ENCODE measurements at places on chromosomes 5 and 9.

- DNase-seq: no peak
These were observed 12.0 kb upstream of the HTR4 start for GRCh38 chr5:148666353-148666752.

DNA sequence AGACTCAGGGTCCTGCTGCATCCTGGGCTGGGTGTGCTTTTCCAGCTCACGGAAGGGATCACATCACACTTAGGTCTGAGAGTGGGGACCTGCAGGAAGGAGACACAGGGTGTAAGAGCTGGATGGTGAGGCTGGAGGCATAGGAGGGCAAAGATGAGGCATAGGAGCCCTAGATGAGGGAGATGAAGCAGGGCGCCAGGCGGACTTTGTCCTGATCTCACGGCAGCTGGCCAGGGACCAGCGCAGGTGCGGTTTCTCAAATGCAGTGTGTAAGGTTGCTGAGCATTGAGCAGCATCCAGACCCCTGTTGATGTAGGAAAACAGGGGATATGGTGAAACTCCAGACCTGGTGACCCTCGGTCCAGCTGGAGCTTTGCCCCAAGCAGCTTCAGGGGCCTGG lies 156.5 kb downstream of the PSAT1 start:
- DNase-seq: no peak

DNA sequence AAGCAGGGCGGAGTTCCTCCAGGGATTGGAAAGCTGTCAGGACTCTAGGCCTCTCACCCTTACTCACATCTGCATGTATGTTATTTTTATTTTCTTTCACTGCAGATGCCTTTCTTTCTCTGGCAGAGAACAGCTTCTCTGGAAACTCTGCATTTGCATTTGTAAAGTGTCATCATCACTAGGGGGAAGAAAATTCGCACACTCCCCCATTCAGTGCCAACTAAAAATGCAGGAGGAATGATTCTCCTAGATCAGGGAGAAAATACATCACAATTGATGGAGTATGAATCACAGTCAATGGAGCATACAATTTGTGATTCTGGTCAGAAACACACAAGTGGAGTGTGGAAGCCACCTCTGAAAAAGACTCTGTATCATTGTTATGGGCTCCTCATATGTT lies 351.4 kb upstream of the FTMT start:
- DNase-seq: no peak

GRCh38 chr5:43168175-43168574 lies 23.9 kb upstream of the NIM1K start:
- DNase-seq: no peak

DNA sequence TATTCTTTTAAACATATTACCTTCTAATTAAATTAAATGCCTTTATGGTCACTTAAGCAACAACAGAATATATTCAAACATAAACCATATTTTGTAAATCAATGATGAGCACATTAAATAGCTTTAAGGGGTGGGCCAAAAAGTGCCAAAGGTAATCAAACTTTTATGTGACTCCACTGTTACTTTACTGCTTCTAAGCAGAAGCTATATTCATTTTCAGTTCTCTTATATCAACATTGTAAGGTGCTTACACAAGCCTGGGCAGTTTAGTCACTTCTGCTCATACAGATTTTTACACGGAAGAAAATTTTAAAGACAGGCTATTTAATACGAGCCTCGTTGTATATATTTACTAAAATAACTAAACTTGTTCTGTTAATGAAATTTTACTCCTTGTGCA lies 29.9 kb downstream of the RFX3 start:
- no peak for DNase-seq

DNA sequence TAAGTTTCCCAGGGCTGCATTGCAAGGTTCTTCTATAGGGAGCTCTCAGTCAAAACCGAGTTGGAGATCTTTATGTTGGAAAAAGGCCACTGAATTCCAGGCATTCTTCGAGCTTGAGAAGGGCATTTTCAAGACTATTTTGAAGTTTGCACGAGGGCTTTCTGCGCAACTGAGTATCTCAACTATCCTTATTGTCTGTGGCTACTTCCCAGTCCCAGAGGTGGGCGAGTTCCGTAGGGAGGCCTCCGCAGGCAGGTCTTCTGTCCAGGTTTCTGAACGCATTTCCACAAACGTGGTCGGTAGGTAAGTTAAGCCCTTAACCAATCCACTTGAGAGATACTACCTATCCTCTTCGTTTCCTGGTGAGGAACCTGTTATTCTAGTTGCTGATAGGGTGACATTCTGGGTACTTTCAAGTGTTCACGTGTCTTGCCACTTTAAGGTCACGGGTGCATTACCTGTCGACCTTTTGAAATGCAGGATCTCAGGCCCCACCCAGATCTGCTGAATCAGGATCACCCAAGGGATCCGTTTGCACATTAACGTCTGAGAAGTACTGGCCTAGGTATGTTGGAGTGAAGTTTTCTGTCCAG lies 51.4 kb upstream of the TJP2 start:
- no peak for DNase-seq

GRCh38 chr5:168324859-168325630 lies 33.6 kb downstream of the WWC1 start:
- peak; percentile 21 for DNase-seq

GRCh38 chr9:89052470-89053097 lies 61.3 kb downstream of the S1PR3 start:
- no peak for DNase-seq

DNA sequence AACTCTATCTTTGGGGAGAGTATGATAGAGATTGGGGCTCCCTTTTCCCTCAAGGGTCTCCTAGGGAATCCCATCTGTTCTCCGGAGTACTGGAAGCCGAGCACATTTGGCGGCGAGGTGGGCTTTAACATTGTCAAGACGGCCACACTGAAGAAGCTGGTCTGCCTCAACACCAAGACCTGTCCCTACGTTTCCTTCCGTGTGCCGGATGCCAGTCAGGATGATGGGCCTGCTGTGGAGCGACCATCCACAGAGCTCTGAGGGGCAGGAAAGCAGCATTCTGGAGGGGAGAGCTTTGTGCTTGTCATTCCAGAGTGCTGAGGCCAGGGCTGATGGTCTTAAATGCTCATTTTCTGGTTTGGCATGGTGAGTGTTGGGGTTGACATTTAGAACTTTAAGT lies 21.5 kb downstream of the PTGS1 start:
- no peak for DNase-seq

DNA sequence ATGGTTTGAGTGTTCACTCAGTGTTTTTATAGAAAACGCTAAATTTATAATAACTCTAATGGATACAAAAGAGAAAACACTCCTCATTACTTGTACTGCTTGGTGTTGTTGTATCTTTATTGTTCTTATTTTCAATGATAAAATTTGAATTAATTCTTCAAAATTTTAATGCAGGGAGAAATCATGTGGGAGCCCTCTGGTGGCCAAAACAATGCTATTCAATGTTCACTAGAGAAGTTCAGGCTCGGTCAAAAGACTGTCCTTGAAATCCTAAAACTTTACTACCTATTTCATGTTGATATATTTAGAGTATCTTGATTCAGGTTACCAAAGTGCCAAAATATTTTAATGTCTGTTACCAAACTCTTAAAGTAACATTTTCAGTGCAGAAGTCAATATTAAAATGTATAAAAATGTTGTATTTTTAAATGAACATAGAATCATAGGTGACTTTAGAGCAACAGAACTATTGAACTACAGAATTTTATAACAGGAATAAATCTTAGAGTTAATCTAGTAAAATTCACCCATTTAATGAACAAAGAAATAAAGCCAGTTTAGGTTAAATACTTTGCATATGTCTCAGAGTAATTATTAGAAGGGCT lies 1259.8 kb downstream of the PTPRD start:
- DNase-seq: no peak

DNA sequence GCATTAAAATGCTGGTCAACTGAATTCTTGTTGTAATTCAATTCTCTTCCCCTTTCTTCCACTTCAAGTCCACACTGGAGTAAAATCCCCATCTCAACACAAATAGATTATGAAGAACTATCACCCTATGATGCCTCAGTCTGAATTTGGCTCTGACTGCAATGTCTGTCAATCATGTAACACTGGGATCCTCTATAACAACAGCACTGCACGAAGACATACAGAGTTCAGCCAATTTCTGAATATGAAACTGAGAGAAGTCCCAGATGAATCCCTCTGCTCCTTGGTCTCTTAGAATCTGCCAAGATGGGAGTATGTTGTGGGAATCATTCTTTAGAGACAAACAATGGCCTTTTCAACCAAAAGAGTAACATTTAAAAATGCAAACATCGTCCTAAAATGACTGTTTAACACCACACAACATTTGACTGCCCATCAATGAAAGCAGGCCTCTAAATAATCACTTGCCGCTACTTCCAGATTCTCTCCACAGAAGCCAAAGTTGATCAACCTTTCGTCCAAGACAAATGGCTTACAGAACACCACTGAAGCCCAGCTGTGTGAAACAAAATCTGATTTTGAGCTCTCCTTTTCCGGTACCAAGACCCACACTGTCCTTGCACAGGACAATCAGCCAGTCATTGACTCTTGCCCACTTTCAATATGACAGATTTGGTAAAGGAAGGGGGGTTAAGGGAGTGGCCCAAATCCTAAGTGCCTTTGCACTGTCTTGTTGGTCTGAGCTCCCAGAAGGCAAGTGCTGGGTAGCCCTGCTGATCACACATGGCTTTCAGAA lies 258.0 kb downstream of the EBF1 start:
- no peak for DNase-seq

- DNase-seq: no peak
These were observed 119.6 kb upstream of the NFIB start for GRCh38 chr9:14433351-14434157.

DNA sequence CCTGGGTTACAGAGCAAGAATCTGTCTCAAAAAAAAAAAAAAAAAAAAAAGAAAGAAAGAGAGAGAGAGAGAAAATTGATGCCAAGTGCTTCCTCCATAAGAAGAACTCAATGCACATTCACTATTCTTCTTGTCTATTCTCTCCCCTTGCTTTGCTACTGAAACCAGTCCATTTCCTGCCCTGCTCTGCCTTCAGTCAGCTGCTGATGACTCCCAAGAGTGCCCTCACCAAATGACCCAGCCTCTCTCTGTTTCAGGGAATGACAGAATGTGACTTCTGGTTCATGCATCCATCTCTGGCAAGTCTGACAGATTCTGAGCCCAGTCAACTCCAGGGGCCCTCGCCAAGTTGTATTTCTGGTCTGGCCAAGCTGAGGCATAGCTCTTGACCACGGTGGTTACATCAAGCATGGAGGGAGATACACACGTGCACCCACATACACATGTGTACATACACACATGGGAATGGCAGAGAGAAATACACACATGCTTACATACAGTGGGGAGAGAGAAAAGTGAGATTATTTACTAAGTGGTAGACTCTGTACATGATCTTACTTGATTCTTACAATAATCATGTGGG lies 106.2 kb downstream of the NSG2 start:
- no peak for DNase-seq

DNA sequence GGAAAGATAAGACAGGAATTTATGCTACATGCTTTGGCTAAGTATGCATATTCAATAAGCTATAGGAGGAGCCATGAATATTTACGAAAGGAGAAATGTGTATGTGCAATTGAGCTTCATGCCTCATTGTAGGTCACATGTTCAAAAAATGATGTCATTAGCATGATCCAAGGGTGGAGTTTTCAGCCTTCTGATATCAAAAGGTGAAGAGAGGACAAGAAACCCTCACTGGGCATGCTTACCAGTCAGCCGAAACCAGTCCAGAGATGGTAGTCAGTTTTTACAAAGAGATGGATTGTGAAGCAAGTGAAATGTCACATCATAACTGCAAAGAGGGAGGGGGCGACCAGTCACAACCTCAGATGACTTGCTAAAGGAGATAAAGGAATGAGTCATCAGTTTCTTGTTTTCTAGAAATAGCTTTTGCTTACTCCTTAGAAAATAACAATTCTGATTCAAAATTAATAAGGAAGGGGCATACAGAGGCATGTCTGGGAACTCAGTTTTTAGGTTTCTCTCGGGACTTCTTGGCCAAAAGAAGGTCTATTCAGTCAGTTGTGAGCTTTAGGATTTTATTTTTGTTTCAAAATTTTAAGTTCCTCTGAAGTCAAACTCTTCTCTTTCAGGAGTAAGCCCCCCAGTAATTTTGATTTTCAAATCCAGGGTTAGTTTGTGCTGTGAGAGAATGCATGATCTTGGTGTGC lies 1067.8 kb upstream of the EDIL3 start:
- DNase-seq: no peak

- no peak for DNase-seq
These were observed 277.5 kb upstream of the NREP start for GRCh38 chr5:112034421-112034979.

GRCh38 chr5:112306956-112307355 lies 112.1 kb downstream of the EPB41L4A start:
- no peak for DNase-seq

DNA sequence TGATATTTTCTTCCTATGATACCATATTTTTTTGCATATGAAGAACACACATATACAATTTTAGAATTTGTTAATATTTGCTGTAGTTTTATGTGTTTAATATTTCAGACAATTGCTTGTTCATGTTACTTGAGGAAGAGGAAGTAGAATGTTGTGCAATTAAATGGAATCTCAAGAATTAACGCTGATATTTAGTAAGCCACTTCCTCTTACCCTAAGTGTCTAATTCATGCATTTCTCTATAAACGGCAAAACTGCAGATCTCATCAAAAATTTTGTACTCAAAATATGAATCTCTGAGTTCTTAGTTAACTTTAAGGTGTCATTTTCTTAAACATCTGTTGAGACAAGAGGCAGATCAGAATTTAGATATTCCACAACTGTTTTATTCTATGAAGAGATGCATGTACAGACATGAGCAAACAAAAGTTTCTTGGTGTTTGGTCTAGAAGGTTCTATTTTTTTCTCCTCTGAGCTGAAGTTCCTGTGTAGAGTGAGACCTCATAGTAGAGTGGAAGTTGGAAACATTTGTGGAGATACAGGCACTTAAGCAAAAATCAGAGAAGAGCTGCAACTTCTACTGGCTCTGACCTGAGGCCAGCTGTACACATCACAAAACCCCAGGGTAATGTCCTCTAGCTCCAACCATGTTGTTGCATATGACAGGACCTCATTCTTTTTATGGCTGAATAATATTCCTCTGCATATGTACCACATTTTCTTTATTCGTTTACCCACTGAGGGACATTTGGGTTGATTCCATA lies 16.6 kb upstream of the TGFBI start:
- DNase-seq: no peak

- no peak for DNase-seq
These were observed 170.8 kb upstream of the ADAMTS16 start for GRCh38 chr5:4969351-4969750.

DNA sequence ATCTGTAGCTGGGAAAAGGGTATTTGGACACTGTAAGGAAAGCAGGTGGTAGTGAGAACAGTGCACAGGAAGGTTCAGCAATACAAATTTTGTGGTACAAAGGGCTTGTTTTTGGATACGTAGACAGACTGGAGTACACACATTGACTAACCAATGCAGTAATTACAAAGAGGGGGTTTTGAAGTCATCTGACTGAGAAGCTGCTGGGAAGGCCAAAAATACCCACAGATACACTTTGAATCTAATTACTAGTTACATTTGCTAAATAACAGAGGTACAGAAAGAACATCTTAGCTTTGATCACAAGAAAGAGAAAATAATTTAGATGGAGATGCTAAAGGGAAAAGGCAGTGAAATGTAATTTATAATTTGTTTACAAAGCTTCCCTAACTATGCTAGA lies 45.9 kb downstream of the PKD2L2 start:
- no peak for DNase-seq

Data from mucosa of descending colon (tissue), 3 donors.